ENCODE measurements at places on chromosomes 6 and 20.

DNA sequence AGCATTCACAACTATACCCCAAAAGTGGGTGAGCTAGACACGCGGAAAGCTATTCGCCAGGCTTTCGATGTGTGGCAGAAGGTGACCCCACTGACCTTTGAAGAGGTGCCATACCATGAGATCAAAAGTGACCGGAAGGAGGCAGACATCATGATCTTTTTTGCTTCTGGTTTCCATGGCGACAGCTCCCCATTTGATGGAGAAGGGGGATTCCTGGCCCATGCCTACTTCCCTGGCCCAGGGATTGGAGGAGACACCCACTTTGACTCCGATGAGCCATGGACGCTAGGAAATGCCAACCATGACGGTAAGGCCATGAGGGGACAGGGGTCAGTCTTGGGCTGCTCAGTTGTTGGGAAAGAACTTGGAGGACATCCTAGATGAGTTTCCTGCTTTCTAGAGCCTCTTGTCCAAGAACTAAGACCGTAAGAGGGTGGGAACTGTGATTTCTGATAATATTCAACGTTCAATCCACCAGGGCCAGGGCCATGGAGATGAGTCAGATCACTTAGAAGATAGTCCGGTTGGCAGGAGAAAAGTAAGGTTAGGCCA lies 23.4 kb downstream of the MMP24OS start:
- no peak for DNase-seq

- DNase-seq: no peak
These were observed 843.9 kb downstream of the QKI start for GRCh38 chr6:164258421-164258820.

DNA sequence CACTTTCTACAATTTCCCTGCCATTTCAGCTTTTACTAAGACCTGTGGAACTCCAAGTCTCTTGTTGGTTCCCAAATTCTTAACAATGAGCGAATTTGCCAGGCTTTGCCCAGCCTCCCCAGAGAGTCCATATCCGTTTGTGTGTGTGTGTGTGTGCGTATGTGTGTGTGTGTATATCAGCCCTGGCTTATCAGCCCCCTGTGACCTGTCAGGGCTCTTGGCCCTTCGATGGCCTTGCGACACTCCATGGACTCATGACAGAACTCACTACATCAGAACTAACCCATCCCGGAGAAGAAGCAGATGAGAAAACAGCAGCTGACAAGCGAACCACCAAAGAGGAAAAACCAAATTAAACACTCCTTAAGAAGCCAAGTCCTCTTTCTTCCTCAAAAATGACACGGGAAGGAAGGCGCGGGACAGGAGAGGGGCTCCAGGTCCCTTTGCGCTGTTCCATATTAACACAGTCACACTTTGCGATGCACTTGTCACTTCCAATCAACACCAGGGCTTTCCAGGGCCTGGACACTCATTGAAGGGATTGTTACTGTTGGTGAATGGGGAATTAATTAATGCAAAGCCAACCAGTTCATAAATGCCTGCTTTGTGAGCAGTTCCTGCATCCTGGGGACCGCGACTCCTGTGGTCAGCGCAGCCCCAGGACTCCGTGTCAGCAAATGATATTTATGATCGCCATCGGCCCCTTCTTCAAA lies 524.0 kb downstream of the CD83 start:
- no peak for DNase-seq

- DNase-seq: no peak
These were observed 3.1 kb upstream of the MYL9 start for GRCh38 chr20:36538026-36538722.

- DNase-seq: no peak
These were observed 60.5 kb downstream of the NRN1 start for GRCh38 chr6:5946181-5946580.

GRCh38 chr6:134432036-134432435 lies 114.1 kb upstream of the SGK1 start:
- DNase-seq: no peak

DNA sequence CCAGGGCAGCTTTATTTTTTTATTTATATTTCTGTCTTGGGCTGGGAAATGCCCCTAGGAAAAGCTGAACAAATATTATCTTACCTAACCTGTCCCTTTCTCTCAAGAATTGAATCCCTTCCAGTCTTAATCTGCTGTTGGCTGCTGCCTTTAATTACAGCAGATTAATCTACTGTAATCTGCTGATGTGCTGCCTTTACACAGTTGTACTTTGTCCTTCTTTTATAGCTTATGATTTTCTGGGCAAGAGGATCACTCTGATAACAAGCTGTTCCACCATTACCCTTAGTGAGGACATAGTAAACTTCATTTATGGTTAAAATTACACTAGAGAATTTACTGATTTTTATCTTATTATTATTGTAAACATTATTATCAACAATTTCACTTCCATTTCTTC lies 234.5 kb upstream of the MAN1A1 start:
- DNase-seq: no peak

- DNase-seq: no peak
These were observed 186.9 kb downstream of the ZFP64 start for GRCh38 chr20:52004715-52005114.

- no peak for DNase-seq
These were observed 10.7 kb downstream of the TXNDC5 start for GRCh38 chr6:7899889-7900213.

DNA sequence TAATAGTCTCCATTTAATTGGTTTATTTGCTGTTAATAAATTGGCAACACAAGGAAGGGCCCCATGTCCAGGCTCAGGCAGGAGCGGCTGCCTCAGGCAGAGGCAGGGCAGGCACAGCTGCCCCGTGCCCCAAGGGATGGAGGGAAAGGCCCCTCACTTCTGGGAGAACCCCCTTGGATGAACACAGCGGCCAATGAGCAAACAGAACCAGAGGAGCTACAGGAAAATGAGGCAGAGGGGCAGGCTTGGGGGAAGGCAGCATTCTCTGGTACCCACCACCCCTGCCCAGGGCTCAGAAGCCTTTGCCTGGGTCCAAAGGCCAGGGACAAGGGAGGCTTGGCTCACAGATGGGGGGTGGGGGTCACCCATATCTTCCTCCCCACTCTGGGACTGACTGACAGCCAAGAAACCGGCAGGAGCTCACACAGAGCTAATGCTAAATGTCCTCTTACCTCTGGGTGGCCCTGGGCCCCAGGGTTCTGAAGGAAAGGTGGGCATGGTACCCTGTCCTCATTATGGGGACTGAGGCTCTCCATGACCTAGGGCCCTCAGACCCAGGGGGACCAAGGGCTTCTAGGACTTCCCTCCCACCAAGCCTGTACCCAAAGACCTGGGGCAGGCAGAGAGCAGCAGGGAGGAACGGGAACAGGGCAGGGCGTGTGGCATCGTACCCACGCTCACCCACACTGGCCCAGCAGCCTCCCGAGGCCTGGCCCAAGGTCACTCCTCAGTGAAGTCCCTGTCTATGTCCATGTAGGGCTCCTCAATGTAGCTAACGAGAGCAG lies 47.0 kb downstream of the MYH7B start:
- DNase-seq: no peak

DNA sequence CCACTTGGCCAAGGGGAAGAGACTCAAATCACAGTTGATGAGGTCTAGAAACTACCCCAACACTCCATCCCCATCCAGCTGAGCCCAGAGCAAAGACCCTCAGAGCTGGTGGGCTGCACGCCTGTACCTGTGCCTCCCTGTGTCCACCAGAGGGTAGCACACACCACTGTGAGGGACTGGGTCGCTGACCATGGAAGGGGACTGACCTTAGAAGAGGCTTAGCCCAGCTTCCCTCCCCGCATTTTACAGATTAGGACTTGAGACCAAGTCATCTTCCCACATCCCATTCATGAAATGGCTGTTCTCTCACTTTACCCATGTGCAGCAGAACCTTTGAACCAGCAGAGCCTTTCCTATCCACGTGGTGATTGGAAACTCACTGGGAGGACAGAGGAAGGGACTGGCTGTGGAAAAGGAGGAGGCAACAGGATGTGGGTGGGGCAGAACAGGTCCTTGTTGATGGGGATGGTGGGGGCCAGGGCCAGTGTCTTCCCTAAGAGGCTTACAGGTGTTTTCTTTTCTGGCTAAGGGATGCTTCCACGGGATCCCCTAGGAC lies 44.3 kb downstream of the CPXM1 start:
- peak; percentile 57 for DNase-seq

GRCh38 chr6:71106276-71106675 lies 149.4 kb upstream of the B3GAT2 start:
- DNase-seq: no peak

GRCh38 chr6:68114463-68115047 lies 520.5 kb upstream of the ADGRB3 start:
- no peak for DNase-seq

DNA sequence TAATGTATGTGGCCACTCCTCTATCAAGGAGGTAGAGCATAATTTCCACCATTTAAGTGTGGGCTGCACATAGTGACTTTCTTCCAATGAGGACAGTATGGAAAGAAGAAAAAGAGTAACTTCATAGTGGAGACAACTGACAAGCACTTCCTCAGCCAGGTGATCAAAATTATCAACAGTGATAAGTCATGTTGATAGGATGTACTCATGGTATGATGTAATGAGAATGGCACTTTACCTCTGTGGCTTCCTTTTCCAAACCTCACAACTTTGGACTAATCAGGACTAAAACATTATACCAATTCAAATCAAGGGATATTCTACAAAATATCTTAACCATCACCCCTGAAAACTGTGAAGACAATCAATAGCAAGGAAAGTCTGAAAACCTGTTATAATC lies 302.3 kb upstream of the CITED2 start:
- DNase-seq: no peak

- no peak for DNase-seq
These were observed 128.8 kb downstream of the EDN1 start for GRCh38 chr6:12418946-12419345.

DNA sequence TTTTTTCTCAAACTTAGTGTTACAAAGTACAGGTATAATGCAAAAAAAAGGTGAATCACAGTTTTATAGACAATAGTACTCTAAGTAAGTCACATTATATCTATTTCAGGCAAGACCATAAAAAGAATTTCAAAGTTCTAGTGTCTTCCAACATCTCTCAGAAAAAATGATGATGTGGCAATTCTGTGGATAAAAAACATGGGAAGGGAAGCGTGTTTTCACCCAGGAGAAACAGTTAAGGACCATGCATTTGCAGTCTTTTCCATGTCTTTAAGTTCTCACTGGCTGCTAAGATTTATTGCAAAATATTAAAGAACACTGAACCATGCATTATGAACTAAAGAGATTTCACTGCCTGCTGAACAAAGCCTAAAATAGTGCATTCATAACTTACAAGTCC lies 1.8 kb downstream of the SSR1 start:
- no peak for DNase-seq

- no peak for DNase-seq
These were observed 8.9 kb downstream of the CCM2L start for GRCh38 chr20:32019156-32019510.

DNA sequence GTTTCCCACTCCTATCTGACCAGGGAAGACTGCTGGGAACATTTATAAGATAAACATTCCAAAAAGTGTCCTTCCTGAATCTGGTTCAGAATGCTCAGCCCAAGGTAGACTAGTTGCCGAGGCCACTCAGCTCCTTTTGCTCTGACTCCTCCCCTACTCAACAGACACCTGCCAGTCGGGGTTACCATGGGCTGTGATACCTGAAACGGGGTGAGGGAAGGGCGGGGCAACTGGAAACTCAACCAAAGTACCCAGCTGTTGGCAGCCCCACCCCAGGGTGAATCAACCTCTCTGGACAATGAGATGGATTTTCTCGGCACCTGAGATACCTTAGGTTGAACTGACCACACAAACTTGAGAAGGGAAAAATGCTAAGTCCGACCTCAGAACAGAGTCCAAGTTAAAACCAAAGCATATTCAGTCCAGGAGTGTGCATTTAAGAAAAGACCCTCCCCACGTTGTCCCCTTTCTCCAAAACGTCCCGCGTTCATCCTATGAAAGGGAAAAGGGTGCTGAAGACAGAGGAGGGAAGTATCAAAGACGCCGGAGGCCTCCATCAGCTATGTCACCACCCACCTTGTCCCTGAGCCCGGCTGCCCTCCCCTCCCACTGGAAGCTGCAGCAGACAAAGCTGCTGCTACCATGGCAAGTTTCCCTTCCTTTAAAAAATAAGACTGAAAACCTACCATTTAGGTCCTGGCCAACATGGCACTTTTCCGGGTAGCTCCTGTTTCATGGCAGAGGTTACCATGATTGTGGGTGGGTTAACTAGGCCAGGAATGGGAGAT lies 100.1 kb downstream of the SLC23A2 start:
- no peak for DNase-seq

GRCh38 chr20:21101932-21102575 lies 4.1 kb downstream of the LINC00237 start:
- DNase-seq: no peak

DNA sequence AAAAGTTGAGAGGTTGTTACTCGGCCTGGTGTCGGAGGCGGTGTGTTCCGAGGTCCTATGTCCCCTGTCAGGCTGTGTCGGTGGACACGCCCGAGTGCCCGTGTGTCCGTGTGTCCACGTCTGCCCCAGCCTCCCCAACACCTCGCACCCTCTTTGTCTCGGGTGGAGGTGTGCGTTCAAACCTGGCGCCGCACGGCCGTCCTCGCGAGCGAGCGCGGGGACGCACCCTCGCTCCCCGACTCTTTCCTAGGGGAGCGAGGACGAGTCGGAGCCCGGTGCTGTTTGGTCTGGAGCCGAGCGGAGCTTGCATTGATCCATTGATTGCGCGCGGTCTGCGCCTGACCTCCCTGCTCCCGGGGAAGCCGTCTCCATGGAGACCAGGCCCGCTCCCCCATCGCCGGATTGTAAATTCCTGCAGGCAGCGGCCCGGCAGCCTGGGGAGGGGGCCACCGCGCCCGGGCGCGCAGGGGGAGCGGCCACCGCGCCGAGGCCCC lies 411 bp upstream of the SCUBE3 start:
- no peak for DNase-seq

DNA sequence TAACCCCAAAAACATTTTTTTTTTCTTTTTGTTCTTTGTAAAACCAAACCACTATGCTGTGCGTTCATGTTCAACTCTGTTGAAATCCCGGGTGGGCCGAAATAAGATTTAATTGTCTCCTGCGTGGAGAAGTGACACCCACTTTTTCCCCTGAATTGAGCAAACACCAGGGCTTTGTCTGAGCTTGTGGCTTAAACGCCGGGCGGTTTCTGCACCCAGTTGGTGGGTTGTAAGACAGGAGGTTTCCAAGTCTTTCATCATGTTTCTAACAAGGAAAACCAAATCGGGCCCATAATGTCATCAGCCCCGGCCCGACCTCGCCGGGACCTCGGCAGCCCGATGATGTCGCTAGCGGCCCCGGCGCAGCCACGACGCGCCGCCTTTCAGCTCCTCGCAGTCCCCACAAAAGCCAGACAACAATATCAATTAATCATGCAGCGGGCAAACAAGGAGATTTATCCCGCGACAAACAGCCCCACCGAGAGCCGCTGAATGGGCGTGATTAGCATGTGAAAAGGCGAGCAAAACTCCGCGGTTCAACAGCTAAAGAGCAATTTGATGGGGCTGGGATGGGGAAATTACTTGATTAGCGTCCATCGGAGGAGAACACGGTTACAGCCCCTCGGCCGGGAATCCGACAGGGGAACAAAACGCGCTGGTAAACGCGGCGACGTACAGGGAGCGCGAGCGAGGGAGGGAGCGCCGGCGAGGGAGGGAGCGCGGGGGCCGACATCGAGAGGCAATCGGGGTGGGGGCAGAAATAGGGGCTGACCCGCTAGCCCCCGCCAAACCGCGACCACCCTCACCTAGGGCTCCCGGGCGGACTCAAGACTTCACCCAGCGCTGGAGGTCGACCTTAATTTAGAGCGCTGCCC lies 5.3 kb downstream of the LINC00237 start:
- no peak for DNase-seq

Measured in suprapubic skin (tissue), 4 donors.